Left colon (tissue), 2 donors: ENCODE measurements at places on chromosomes 2 and 18.
A peak's percentile ranks its signal among the peaks of the same experiment; 100 is the strongest.

DNA sequence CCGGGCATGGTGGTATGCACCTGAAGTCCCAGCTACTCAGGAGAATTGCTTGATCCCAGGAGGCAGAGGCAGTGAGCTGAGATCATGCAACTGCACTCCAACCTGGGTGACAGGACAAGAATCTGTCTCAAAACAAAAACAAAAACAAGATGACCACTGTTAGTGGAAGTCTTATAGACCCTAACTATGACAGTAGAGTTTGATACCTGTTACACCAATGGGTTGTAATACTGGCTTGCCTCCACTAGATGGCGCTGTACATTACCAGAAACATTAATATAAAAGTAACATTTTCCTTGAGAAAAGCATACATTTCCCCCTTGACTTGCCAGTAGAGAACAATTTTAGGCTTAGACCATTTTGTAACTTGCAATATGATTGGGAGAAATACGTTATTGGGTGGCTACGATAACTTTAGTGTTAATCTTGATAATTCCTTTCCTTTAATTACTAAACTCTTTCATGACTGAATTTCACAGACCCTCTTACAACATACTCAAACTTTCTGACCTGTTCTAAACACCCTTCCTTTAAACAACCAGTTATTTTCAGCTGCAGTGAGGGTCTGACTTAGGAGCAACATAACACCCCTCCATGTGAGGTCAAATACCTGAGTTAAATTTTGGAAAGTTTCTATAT is 19.5 kb downstream of the SLC25A52 start:
- no peak for DNase-seq

DNA sequence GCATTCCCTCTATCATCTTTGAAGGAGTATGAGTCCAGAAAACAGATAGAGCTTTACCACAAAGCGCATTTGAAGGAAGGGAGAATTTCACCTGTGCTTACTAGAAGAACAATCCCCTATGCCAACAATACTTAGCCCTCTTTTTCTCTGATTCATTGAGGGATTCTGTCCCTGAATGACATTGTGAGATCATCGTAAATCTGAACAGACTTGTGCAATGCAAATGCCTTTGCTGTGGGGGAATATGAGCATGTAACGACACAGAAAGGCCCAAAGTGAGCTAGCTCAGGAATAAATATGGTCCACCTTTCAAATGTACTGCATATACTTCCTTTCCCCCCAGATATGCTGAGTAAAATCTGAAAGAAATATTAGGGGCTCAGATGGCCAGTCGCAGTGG is 67.6 kb downstream of the SCN1A start:
- DNase-seq: no peak

GRCh38 chr2:127094509-127095366 is 12.2 kb downstream of the BIN1 start:
- peak; percentile 57 for DNase-seq

DNA sequence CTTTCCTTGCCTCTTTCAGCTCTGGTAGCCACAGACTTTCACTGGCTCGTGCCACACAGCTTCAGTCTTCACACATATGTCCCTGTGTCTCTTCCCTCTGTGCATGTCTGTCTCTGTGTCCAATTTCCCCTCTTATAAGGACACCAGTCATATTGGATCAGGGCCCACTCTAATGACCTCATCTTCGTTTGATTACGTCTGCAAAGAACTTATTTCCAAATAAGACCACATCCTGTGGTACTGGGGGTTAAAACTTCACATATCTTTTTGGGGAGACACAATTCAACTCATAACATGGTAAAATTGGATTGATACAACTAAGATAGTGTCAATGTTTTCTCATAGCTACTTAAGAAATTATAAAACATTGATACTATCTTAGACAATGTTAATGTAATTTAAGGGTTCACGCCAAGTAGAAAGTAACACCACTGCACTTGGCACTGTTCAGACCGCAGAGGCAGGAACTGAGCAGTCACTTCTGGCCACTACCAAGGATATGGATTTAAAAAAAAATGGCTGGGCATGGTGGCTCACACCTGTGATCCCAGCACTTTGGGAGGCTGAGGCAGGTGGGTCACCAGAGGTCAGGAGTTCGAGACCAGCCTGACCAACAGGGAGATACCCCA is 119.6 kb upstream of the EPAS1 start:
- DNase-seq: no peak

GRCh38 chr2:158142165-158142564 is 40.5 kb downstream of the UPP2 start:
- no peak for DNase-seq

DNA sequence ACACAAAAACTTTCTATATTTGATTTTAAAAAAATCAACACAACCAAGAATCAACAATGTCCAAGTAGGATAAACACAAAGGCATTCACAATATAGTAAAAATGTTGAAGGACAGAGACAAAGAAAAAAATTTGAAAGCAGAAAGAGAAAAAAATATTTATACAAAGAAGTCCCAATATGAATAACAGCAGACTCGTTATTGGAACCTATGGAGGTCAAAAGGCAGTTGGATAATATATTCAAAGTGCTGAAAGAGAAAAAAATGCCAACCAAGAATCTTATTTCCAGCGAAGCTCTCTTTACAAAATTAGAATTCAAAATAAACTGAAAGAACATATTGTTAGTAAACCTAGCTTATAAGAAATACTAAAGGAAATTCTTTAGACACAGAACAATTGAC is 859.5 kb downstream of the LRP1B start:
- DNase-seq: no peak

DNA sequence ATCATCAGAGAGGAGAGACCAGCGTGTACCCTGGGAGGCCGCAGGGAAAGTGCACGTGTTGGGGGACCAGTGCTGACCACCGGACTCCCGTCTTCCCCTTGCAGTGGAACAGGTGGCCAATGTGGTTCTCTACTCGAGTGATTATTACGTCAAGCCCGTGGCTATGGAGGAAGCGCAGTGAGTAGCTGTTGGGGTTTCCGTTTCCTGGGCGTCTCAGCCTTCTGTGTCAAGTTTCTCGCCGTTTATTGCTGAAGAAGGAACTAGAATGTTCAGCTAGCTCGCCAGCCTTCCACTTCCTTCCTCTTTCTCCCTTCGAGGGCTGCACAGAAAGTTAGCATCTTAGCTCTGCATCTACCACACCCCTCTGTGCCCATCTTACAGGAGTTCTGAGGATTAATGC is 22.8 kb upstream of the DGKD start:
- DNase-seq: peak; percentile 50

- DNase-seq: peak; percentile 1
Measured at GRCh38 chr18:79488311-79489050, 92.8 kb downstream of the NFATC1 start.

- DNase-seq: no peak
Measured at GRCh38 chr2:62302631-62303435, 106.9 kb downstream of the B3GNT2 start.

- no peak for DNase-seq
Measured at GRCh38 chr2:6922201-6922656, 5.0 kb downstream of the RNF144A start.

DNA sequence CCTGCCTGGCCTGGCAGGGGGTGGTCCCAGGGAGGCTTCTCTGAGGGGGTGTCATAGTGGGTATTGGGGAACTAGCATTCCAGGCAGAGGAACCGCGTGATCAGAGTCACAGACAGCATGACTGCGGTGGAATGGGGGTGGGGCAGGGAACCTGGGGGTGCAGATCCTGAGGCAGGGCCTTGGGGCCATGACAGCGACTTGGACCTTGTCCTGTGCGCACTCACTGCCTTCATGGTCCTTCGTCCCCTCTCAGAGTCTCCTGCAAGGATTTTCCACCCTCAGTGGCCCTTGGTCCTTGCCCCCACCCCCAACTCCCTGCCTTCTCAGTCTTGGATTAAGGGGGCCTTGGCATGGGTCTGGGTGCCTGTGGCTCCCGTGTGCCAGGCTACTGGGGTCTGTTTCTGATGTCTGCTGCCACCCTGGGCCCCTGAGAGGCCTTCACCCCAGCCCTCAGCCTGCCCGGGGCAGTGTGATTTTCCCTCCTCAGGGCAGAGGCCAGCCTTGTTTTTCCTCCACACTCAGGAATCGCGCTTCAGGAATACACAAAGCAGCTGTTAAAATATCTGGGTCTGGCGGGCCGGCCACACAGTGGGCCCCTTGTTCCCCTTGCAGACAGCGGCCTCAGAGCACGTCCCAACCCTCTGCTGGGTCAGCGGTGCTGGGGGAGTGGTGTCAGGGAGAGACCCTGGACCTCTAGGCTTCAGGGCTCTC is 51.6 kb downstream of the GLI2 start:
- no peak for DNase-seq

DNA sequence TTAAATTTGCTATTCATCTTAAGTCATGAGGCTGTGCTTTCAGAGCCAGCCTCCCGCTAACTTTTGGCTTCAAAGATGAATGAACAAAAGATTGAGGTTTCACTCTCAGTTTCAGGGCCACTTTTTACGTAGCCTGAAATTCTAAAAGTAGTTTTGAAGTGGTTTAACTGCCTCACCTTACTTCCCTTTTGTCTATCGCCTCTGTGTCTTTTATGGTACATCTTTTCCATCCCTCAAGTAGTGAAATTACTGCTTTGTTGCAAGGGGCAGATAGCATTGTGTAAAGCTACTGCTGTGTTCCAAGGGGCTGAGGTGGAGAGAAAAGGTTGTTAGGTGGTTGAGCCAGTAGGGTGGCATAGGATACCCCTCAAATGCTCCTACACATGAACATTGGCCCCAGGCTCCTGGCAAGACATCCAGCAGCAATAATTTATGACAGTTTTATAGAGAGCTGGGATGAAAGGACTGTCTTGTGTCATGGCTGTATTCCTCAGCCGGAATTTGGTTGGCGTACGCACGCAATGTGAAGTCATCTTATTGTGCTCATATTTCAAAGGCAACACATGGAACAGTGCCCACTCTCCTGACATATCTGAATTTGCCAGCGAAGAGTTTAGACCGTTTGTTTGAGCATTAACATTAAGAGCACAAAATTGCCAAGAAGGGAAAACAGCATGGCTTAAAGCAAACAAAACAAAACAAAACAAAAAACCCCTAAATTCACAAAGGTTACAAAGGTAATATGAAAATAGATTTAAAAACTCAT is 32.2 kb downstream of the QPCT start:
- DNase-seq: peak; percentile 67

DNA sequence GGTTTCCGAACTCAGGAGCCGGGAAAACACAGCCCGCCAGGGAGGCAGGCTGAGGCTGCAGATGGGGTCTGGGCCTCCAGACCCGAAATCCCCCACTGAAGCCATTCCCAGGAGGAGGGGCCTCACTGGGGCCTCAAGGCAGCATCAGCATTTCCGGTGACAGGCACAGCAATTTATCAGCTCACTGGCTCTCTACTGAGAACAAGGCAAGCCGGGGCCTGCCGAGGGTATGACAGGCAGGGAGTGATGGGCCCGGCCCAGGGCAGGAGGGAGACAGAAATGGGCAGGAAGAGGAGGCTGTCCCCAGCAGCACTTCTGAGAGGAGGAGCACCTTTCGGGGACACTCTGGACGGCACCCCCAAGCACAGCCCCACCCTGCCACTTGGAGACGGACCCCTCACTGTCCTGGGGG is 12.5 kb downstream of the SDC1 start:
- no peak for DNase-seq

DNA sequence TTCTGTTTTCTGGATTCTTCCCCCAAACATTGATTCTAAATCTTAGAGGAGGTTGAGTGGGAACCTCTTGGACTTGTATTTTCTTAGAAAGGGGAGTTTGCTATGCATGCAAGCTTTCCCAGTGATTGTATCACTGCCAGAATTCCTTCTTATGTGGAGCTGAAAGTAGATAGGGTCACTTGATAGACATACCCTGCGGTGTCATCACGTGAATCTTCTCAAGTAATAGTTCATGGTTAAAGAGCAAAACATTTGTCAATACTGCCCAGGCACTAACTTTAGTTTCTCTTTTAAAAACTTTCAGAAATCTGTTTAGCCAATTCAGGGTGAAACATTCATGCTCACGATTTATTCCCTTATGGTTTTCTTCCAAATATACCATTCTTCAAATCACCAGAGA is 6.4 kb downstream of the PMAIP1 start:
- no peak for DNase-seq

GRCh38 chr2:53067533-53067932 is 700.1 kb upstream of the CHAC2 start:
- DNase-seq: no peak

DNA sequence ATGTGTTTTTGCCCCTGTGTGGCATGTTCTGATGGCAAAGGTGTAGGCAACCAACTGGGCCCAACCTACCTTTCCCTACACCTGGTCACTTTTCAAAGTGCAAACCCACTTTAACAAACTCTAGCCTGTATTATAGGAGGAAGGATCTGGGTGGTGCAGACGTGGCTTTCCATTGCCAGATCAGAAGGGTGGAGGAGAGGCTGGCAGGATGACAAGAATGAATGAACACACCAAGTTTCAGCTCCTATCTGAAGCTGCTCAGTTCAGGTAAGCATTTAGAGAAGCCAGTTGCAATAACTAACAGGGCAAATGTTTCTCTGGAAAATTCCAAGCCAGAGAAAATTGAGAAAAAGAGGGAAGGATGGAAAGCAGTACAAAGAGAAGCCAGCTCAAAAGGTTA is 707 bp upstream of the SERPINB7 start:
- no peak for DNase-seq

- no peak for DNase-seq
Measured at GRCh38 chr2:101704816-101705578, 7.5 kb downstream of the MAP4K4 start.

DNA sequence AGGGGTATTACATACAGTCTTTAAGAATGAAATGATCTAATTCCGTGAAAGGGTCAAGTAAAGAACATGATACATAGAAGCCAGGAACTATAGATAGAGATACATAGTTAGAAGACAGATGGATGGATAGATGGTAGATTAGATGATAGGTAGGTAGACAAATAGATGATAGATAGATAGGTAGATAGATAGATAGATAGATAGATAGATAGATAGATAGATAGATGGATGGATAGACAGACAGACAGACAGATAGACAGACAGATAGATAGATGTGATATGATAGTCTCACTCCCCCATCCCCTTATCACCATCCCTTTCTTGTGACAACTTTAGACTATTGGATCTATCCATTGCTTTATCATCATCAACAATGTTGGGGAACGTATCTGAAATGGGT is 448.2 kb downstream of the METTL4 start:
- no peak for DNase-seq

GRCh38 chr2:902584-902983 is 48.1 kb upstream of the SNTG2 start:
- no peak for DNase-seq

DNA sequence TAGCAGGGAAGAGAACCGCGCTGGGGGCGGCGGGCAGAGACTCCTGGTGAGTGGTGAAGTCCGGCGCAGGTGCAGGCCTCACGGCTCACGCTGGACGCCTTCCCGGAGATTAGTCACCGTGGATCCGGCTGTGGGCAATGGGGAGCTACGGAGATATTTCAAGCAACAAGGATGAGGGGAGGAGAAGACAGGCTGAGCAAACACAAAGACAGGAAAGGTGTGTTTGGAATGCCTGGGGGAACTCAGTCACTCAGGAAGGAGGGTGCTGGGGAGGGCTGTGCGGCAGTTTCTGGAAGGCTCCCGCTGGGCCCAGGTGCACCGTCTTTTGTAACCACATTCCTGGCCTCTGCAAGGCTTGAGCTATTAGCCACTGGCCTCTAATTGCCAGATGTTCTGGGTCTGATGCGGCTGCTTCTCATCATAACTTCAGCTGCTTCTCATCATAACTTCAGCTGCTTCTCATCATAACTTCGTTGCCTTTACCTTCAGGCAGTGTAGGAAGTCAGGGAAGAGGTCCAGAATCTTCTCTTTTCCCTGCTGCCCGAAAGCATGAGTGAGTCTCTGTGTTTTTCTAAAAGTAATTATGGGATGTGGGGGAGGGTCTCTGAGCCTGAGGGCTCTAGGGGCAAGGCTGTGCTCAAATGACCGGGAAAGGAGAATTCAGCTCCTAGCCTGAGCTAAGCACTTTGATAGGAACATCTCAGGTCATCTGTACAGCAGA is 118.9 kb downstream of the PXDN start:
- DNase-seq: peak; percentile 7
